ENCODE measurements at places on chromosomes 5 and 9.
A peak's percentile ranks its signal among the peaks of the same experiment; 100 is the strongest.

- DNase-seq = no peak
Observed at GRCh38 chr5:154690488-154690887, 64.7 kb upstream of the LARP1 start.

DNA sequence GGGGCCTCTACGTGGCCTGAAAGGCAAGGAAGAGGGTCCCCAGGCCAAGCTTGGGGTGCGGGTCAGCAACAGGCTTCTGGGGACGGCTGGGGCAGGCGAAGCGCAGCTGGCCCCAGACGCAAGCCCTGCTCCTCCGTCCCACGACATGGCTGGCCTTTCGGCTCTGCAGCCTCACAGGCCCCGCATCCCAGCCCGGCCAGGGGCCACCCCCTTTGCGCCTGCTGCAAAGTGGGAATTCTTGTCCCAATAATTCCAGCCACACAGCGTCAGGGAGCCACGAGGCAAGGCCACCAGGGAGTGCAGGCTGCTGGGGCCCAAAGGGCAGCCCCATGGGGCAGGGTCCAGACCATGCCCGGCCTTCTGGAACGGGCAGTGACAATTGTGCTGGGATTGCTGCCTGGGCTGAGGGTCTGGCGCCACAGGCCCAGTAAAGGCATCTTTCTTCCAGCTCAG is 1.1 kb upstream of the ENTPD2 start:
- DNase-seq = no peak

DNA sequence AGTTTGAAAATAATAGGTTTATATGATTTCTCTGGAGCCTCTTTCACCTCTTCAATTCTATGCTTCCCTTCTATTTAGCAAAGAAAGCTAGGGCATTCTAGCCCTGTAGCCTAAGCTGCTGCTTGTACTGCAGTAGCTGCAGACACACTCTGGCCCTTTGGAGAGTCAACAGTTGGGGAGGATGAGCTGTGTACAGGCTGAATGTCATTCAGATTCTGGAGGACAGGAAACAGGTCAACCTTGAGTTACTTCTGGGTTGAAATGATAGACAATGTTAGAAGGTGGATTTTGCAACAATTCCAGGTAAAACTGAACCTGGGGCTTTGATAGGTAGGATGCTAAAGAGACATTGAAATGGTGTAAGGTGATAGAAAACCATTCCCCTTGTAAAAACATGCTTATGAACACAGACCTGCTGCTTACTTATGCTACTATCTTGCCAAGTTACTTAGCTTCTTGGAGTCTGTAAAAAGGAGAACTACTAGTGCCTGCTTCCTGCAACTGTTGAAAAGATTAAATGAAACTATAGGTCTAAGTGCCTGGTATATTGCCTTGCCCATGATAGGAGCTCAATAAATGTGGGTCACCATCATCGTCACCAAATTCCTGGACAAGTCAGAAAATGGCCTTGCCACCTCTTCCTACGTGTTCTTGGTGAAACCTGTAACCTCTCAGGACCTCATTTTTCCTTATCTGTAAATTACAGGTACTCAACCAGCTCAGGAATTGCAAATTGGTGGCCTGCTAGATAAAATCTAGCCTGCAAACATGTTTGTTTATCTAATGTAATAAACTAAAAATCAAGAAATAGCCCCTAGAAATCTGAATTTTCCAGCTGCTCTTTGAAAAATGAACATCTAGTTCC is 83.7 kb downstream of the GALNT10 start:
- DNase-seq = no peak

- DNase-seq = no peak
Observed at GRCh38 chr9:16611001-16611400, 259.5 kb downstream of the BNC2 start.

DNA sequence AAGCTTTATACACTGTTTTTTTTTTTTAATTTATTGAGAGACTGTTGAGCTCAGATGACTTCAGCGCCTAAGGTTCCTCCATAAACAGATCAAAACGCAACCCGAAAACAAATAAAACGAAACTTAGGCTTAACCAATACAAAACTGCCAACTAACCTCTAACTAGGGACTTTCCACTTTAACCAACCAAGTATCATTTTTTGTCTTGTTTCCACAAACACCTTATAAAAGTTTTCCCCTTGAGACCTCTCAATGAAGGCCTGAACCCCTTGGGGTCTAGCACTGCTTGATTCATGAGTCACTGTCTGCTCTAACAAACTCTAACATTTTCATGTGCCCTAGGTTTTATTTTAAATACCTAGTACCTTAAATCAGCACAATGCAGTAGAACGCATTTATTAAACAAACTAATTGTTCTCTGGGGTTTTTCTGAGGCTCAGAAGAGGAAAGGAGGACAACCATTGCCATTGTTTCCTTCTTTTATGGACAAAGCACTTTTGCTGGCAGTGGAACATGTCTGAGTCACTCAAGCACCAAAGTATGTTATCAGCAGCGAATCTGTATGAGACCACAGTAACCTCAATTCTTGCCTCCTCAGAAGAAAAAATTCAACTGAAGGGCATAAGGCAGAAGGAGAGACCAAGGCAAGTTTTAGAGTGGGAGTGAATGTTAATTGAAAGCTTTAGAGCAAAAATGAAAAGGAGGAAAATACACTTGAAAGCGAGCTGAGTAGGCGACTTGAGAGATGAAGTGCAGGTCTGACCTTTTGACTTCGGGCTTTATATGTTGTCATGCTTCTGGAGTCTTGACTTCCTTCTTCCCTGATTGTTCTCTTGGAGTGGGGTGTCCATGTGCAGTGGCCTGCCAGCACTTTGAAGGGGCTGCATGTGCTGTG is 97.7 kb upstream of the HCN1 start:
- no peak for DNase-seq

DNA sequence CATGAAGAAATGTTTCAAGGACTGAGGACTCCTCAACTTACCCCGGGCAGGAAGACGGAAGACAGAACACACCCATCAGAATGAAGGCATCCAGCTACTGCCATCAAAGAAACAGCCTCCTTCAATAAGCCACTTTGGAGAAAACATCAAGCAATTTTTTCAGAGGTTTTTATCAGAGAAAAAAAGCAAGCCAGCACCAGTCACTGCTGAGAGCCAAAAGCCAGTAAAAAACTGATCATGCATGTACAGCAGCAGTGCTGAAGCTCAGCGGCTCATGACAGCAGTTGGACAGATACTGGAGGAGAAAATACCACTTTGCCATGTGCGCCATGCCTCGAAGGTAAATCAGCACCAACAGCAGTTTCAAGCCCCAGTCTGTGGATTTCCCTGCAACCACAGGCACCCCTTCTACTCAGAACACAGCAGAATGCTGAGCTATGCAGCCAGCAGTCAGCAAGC is 10.1 kb upstream of the ZNF484 start:
- DNase-seq = no peak

DNA sequence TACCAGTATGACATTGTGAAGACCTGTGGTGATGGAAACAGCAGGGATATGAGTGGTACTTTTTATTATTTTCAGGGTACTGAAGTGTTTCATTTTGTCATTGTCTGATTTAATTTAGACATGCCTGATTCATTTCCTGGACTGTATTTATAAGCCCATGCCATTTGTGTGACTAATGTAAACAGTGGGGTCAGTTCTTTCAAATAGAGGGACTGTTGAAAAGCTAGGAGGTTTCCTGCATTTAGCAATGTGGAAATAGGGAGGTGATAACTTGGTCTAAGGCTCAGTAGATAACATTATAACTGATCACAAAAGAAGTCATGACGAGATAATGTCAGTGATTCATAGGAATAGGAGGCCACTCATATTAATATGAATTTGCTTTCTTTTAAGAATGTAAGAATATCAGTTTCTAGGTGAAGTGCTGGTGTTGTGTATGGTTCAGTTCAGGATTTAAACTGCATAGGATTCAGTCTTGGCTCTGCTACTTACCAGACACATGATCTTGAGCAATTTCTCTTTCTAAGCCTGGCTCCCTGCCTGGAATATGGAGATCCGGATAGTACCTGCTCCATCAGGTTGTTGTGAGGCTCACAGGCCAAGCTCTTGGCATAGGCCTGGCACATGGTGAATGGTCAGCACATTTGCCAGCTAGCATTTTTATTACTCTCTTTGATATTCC is 7.5 kb downstream of the RASGRF2 start:
- DNase-seq = peak; percentile 94

DNA sequence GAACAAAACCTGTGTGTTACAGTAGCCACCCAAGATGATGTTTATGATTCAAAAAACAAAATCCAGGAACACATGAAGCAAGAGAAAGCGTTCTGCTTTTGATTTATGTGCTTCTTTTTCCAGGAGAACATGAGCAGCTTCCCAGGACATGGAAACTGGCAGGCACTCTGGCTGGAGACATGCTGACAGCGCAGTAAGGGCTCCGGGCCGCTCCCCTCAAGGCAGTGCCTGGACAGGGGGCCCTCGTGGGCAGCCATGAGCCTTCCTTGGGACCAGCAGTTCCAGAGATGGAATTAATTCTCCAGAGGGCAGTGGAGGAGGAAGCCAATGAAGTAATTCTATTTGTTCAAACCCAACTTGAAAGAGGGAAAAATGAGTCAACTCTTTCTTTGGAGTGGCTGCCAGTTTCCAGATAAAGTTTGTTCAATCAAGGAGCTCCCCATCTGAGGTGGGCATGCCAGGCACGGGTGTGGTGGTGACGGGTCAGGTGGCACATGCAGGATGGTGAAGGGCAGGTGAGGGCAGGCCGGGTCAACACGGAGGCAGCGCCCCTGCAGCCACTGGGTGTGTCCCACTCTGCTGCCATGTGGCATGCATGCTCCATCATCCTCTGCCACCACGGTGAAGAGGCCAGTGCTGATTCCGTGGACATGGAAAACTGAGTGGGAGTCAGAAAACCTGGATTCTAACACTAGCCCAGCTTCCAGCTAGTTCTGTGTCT is 83.8 kb downstream of the OTULIN start:
- DNase-seq = no peak

DNA sequence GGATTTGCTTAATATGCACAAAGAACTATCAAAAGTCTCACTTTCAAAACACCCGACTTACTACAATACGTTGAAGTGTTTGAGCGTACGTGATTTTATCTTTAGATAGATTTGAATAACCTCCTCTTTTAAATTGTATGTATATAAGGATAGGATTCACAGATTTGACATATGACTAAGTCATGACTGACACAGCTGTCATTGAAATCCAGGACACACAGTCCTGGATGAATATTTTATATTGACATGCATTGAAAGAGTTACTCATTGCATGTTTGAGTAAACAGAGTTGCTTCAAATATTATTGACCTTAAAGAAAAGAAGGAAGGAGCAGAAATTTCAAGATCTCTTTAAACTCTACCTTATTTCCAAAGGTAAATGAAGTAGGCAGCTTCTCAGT is 3.3 kb downstream of the MUSK start:
- DNase-seq = no peak

DNA sequence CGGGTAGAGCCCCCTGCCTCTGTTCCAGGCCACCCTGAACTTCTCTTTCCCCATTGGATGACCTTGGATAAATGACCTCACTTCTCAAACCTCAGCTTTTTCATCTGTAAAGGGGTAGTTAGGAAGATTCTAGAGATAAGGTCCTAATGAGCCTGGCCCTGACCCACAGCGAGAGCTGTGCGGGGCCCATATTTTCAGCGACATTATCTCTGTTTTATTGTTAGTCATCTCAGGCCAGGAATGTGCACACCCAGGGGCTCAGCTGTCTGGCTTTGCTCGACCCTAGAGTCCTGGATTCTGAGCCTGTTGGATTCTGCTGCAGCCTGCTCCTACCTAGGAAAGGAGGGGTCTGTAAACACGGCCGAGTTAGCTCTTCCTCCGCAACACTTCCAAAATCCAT is 81.2 kb upstream of the LMX1B start:
- DNase-seq = no peak

DNA sequence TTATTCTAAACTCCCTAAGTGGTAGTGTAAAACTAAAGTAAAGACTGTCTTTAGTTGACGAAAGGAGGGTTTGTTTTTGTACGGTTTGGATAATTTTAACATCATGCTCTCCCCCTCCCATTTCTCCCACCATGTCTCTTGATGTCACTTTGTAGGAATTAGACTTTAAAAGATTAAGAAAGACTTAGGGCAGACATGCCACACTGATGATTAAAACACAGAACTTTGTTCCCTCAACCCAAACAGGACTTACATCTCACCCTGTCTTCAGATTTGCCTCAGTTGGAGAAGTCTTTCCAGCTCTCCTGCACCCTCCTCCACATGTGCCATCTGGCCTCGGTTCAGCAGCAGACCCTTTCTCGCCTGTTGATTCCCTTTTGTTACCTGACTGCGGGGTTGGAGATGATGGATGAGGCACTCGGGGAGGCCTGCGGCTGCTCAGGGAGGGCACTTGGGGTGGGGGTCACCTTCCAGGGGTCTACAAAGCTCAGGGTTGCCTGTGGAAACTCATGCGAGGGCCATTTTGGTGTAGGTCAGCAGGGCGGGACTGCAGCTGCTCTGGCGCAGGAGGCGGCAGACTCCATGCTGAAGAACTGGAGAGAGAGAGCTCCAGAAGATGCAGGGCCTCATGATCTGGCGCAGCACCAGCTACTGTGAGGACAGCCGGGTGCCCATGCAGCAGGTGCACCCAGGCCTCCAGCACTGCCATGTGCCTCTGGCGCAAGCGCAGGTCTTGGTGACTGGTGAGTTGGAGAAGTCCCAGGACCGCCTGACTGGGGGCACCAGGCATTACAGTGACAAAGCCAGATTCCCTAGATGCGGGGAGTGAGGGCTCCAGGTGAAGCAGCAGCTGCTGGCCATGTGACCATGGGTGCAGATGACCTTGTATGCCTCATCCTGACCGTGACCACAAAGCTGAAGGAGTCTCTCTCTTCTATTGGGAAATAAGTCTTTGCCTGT is 24.5 kb upstream of the EXOC3 start:
- no peak for DNase-seq

DNA sequence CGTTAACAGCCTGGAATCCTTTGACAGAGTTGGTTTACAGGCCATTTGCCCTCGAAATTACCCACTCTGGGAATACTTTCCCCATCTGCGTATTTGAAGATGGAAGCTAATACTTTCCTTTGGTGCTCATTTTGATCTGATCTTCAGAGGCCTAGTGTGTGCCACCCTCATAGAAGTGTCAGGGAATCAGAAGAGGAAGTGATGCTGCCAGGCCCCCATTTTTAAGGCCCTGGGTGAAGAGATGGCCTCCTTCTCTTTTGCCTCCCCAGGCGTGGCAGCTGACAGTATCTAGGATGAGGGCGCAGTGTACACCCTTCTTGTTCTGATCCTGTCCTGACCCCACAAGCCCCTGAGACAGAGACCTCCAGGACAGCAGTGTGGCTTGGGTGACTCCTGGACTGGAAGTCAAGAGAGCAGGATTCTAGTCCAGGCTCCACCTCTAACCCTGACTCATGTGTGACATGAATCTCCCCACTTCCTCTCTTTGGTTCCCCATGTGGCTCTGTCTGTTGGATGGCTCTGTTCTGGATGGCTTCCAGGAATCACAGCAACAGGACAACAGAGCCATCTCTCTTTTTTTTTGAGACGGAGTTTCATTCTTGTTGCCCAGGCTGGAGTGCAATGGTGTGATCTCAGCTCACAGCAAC is 27.8 kb downstream of the CSF1R start:
- DNase-seq = peak; percentile 78

DNA sequence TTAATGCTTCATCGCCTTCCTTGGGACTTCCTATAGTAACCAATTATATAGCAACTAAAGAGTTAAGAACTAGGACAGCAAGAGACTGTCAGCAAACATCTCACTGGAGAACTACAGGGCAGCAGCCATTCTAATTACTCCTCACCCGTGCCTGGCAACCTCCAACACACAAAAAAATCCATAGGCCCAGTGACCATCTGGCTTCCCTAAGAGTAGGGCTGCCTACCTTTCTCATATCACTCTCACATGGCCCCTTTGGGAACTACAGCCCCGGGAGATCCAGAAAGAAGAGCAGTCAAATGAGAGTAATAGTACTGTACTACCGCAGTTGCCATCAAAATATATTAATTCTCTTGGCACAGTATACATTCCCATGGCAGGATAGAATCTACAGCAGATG is 5.7 kb downstream of the DCAF10 start:
- DNase-seq = no peak

- no peak for DNase-seq
Observed at GRCh38 chr5:177450667-177451424, 4.2 kb downstream of the PRR7 start.
